ENCODE measurements at places on chromosomes 2 and 18.

DNA sequence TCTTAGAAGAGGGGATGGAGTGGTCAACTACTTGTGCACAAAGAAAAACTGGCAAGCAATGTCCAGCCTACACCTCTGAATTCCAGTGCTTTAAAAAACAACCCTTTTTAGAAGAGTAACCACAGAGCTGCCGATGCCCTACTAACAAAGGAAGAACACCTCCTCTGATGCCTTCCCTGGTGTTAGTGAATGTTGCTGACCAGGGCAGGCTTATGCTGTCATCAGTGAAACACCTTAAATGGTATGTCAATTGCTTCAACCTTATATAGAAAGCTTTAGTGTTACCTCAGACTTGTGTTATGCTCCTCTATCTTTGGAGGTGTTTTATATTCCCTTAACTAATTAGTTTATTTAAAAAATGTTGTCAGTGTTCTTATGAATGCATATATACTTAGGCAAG, 79.7 kb upstream of the FZD5 start:
- DNase-seq: no peak

- DNase-seq: peak; percentile 53
Observed at GRCh38 chr2:101546376-101547058, 71.6 kb upstream of the RFX8 start.

DNA sequence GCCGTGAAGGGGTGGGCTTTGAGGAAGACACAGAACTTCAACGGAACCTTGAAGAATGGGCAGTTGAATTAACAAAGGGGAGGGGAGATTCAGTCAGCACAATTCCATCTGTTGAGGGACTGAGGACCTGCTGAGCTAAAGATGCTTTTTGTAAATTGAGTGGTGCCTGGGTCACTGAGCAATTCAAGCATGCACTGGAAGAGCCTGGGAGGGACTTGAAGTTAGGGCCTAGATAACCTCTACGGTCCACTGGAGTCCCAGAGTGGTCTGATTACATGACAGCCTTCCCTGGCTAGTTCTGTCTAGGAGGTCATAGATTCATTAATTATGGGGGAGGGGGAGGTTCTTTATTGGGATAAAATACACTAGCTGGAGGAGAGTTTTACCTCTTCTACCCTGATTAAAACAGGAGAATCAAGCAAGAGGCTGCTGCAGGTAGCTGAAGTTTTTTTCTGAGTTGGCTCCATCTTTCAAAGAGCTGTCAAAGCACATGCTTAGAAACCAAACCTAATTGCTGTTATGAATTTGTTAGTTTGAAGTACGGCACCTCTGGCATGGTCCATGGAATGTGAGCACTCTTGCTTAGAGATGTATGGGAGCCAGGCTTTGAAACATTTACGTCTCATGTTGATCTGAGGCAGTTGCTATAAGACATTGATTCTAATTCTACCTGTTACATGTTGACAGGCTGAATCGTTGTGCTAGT, 290.2 kb downstream of the PRKCE start:
- no peak for DNase-seq

GRCh38 chr2:200470230-200470629, 39.6 kb downstream of the KCTD18 start:
- DNase-seq: no peak

GRCh38 chr2:212539072-212539880, 674 bp upstream of the ERBB4 start:
- DNase-seq: peak; percentile 13

DNA sequence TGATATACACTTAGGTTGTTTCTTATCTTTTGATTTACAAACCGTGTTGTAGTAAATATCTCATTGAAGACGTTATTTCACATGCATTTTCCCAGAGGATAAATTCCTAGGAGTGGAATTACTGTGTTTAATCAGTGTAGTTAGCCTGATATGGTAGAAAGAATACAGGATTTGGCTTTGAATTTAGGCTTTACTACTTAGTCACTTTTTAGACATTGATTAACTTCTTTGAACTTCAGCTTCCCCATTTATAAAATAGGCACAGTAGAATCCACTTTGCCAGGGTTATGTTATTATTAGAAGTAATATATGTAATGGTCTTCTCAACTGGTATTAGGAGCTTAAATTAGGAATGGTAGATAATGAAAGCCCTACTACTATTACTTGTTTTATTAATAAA, 27.4 kb downstream of the PSMD14 start:
- no peak for DNase-seq

GRCh38 chr18:78021196-78021595, 771.5 kb downstream of the GALR1 start:
- no peak for DNase-seq

GRCh38 chr2:9518163-9518562, 37.5 kb downstream of the ADAM17 start:
- no peak for DNase-seq

DNA sequence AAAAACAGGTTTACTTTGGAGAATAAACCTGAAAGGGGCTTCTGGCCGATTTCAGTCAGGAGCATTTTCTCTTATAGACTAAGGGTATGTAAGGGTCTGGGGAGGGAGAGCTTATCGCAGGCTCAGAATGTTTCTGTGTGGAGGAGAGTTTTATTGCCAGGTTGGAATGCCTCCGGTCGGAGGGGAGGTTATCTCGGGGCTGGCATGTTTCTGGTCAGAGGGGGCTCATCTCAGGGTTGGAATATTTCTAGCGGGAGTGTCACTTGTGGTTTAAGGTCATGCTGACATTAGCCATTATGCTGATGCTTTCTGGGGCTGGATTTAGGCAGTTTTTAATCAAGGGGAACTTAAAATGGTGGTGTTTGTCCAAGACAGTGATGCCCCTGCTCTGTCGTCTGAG, 333.6 kb downstream of the METTL4 start:
- no peak for DNase-seq

- peak; percentile 65 for DNase-seq
Observed at GRCh38 chr2:68653538-68653982, 10.2 kb downstream of the PROKR1 start.

- peak; percentile 34 for DNase-seq
Observed at GRCh38 chr2:11750422-11750821, 4.0 kb downstream of the LPIN1 start.

DNA sequence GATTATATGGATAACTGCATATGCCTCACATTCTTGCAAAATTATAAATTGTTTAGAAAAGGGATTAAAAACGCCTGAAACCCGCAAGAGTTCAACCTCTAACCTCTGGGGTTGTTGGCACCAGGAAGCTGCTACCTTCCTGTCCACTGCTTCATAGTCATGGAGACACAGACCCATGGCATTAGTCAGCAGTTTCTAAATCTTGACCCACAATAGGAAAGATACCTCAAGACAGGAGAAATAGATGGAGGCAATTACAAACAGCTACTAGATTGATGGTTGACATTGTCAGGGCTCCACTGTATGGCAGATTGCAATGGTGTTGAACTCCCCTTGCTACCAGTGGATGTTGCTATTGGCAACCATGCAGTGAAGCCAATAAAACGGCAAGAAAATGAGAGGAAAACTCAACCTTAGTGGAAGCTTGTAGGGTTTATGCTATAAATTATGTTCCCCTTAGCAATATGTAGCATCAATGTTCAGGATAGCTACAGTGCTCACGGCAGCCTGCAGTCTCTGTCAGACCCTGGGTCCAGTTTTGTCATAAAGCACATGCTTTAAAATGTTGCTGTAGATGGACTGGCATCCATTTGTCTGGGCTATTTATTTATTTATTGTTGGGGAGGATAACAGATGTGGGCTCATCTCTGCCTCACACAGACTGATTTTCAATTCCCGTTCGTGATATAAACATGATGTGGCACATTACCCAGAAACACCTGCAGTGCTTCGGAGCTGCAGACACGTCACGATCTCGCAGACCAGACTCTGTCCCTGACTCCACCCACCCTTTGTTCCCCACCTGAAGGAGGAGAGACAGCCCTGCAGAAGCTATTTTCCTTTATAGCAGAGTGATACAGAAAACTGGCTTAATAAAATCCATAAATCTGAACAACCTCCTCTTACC, 233.4 kb downstream of the AGPS start:
- no peak for DNase-seq

DNA sequence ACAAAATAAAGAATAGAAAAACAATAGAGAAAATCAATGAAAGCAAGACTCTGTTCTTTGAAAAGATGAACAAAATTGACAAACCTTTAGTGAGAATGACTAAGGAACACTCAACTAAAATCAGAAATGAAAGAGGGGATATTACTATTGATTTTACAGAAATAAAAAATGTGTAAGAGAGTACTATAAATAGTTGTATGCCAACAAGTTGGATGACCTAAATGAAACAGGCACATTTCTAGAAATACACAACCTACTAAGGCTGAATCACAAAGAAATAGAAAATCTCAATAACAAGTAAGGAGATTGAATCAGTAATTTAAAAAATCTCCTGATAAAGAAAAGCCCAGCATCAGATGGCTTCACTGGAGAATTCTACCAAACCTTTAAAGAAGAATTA, 18.4 kb upstream of the MALL start:
- no peak for DNase-seq

DNA sequence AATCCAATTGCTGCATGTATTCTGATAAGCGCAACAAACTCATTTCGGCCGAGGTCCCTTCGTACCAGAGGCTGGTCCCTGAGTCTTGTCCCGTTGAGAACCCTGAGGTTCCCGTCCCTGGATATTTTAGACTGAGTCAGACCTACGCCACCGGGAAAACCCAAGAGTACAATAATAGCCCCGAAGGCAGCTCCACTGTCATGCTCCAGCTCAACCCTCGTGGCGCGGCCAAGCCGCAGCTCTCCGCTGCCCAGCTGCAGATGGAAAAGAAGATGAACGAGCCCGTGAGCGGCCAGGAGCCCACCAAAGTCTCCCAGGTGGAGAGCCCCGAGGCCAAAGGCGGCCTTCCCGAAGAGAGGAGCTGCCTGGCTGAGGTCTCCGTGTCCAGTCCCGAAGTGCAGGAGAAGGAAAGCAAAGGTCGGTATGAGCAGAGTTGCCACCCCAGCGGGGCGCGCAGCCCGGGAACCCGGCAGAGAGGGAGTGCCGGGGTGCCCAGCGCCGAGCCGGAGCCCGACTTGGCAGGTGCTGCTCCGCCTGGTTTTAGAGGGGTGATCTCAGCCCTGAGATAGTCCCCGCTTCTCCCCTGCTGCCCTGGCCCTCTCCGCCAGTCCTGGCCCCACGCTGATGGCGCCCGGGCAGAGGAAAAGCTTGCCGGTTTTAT, 714 bp downstream of the HOXD10 start:
- DNase-seq: no peak

All from EH (cell line).